NCI-H1105 (cell line): ENCODE measurements at places on chromosomes 5 and 9.

DNA sequence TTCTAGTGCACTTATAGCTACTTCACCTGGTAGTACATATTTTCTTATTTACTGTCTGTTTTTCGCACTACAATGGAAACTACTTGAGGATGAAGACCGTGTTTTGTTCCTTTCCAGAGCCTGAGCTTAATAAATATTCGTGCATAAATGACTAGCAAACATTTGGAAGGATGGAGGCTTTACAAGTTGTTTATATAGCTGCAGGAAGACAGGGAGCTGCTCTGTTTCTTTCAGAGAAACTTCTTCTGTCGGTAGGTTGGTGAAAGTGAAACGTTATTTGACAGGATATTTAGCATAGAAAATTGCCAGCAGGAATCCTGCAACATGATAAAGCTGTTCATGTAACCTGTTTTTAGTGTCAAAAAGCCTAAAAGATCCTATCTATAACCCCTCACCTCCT, 210.6 kb downstream of the PCSK5 start:
- DNase-seq = no peak

DNA sequence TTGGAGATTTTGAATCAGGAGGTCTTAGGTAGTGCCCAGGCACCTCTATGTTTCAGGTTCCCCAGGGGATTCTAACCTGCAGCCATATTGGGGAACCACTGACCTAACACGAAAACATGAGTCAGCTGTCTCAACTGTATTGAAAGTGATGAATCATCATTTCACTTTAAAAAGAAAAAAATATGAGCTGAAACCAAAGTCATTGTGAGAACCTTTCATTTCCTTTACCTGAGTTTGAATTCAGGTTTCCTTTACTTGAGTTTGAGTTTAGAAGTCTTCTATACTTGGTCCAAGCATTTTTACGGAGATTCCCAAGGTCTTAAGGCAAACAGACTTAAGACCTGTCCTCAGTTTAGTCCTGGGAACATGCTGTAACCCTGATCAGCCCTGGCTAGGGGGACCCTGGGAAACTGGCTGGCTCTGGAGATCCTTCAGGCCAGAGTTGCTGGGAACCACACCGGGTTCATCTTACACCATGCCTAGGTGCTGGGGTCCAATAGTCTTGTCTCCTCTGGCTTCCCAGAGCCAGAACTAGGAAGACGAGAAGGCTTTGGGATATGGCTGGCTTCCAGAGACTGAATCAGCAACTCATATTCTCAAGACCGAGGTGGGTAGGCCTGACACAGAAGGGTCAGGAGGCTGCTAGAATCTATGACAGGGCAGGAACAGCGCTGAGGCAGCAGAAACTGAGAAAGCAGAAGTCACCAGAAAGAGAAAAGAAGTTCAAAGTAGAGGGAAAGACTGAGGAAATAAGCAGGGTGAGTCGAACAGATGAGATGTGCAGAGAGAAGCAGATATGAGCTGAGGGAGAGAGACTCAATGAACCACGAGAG, 16.4 kb upstream of the PDCD1LG2 start:
- no peak for DNase-seq

DNA sequence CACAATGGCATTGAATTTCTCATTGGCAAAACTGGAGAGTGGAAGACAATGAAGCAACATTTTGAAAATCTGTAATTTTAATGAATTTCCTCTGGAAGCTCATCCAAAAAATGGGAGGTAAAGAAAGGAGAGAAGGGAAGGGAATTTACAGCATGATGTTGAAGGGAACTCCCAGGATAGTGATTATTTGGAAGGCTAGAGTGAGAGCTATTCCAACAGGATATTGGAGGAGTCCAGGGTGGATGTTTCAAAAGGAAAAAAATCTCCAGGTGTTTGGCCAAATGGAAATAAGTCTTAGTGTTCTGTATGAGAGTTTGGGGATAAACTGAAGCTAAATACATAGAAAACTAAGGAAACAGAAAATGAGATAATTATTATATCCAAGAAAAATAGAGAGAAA, 106.2 kb downstream of the IZUMO3 start:
- no peak for DNase-seq

GRCh38 chr9:122382901-122383850, 12.4 kb downstream of the PTGS1 start:
- DNase-seq = no peak

GRCh38 chr9:122248448-122248865, 16.2 kb downstream of the RBM18 start:
- DNase-seq = no peak

DNA sequence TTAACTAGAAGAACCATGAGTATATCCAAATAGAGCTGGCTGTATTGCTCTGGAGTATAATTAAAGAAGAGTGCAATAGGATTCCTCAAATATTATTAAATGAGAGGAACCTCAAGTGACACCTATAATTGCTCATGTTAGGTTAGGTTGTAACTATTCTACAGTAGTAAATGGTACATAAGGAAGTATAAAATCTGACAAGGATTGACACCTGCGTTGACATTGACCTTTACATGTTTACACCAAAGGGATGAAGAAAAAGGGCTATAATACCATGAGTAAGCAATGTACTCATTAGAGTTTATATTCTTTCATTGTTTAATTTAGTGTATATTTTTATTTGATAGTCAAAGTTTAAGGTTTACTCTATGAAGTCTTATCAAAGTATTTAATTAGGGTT, 48.9 kb downstream of the SLC12A2 start:
- no peak for DNase-seq

- DNase-seq = no peak
Observed at GRCh38 chr5:78758169-78758839, 109.7 kb upstream of the LHFPL2 start.

GRCh38 chr5:118176146-118176545, 812.2 kb downstream of the DTWD2 start:
- no peak for DNase-seq

DNA sequence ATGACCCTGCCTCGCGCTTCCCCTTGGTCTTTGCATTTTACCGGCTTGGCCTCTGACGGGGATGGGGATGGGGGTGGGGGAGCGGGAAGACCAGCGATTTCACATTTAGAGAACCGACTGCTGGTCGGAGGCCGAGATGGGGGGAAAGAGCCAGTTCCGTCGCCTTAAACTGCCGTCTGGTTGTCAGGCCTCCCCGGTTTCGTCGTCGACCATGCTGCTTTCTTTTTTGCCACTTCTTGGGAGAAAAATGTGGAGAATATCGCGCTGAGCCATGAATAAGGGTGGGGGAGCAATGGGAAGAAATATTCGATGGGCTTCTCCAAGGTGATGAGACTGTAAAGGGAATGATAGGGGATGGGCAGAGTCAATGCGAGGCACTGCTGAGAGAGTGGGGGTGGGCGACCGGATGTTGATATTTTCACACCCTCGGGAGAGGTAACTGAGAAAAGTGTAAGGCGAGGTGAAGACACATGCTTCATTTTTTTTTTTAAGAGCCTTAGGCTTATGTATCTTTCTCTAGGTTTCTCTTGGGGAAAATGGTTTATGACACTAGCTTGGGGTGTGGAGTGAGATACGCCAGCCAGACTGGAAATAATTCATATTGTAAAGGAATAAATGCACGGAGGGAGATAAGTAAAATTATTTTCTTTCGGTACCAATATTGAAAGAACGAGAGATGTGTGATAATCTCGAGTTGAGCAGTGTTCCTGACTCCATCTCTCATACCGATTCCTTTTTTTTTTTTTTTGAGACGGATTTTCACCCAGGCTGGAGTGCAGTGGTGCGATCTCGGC, 1.1 kb downstream of the KIF2A start:
- DNase-seq = no peak

- no peak for DNase-seq
Observed at GRCh38 chr5:172187118-172188032, 649 bp downstream of the STK10 start.

- DNase-seq = no peak
Observed at GRCh38 chr5:167870055-167870454, 421.4 kb upstream of the WWC1 start.
